SHP77 treated with DMSO at 0.1 percent for 48 hours (cell line): ENCODE measurements at places on chromosomes 3 and 15.

DNA sequence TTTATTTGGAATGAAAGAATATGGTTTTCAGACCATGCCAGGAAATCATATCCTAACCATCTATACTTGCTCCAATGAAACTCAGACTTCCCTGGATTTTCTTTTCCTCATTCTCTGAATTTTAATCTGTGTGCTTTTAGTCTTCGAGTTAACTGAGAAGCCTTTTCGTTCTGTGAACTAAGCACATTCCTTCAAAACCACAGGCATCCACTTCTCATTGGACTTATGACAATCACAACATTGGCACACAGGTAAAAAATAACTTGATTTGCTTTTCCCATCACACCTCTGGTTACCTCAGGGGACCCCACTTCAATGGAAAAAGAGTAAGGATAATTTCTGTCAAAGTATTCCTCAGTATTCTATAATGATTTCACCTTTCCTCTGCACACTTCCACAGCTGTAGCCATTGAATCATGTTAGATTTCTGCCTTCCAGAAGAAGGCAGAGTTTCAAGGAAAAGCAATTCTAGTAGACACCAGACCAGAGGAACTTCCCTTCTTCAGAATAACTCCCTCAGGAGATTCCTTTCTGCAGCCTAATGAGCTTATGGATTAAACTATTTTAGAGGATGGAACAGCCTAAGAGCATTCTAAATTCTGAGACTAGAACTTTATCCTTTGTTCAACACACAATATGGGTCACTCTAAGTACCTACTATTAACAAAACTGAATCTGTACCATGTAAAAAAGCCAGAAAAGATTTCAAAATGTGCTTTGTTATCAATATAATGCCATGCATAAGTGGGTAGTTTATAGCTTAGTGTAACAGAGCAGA lies 15.9 kb downstream of the COMMD2 start:
- no peak for DNase-seq

DNA sequence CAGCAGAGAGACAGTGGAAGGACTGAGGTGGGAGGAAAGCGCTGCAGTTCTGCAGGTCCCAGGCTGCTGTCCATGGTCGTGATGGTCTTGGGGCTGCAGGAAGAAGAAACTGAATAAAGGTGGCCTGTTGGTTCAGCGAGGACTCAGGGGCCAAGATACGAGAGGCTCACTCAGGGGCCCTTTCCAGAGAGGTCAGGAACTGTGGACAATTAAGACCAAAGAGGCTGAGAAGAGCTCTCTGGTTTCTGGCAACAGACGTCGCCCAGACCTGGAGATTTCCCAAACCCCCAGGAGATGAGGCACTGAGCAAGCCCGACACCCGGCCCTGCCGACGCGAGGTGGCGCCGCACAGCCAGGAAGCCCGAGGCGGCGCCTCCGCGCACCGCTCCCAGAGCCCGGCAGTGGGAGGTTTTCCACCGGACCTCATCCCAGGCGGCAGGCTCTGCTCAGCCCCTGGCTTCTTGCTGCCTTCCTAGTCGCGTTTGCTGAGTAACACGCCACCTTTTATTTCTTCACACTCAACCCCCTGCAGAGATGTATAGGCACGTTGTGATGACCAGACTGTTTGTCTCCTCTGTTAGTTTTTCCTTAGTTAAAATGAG lies 56.4 kb upstream of the ARRDC4 start:
- DNase-seq = peak; percentile 17

- no peak for DNase-seq
These were observed 759.4 kb downstream of the NSUN3 start for GRCh38 chr3:94822298-94822697.

- peak; percentile 52 for DNase-seq
These were observed 145.6 kb upstream of the TMCO5A start for GRCh38 chr15:37788767-37789396.

DNA sequence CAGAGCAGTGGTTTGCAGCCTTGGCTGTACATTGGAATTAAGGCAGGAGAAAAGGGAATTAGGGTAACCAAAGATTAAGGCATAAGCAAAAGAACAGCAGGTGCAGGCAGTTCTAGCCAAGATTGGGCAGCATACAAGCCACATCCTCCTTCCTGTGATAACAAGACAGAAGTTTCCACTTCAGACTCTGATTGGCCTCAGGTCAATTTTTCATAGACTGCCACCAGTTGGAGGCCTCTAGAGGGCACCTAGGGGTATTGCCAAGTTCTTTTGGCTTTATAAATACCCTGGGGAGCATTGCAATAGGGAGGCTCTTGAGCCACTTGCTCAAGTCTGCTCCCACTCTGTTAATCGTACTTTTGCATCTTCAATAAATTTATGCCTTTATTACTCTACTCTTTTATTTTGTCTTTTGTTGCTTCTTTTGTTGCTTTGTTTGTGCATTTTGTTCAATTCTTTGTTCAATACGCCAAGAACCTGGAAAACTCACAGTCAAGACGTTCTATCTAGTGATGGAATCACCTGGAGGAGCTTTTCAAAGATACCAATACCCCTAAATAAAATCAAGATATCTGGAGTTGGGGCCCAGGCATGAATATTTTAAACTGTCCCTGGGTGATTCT lies 32.2 kb upstream of the FMN1 start:
- DNase-seq = no peak

DNA sequence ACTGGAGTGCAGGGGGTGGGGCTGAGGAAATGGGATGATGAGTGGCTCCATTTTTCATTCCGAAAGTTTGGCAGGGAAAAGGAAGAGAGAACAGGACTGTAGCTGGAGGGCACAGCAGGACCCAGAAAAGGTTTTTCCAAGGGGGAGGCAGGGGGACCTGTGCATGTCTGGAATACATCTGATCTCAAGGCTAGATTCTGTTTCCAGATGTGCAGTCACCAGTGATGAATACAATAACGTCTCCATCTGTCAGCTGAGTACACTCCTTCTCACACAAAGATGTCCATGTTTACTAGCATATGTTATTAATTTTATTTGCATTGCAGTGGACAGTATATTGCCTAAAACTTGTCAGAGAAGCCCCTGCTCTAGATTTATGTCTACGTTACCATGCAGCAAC lies 39.9 kb upstream of the PRTG start:
- no peak for DNase-seq

- no peak for DNase-seq
These were observed 134.9 kb downstream of the MBNL1 start for GRCh38 chr3:152403632-152404066.

DNA sequence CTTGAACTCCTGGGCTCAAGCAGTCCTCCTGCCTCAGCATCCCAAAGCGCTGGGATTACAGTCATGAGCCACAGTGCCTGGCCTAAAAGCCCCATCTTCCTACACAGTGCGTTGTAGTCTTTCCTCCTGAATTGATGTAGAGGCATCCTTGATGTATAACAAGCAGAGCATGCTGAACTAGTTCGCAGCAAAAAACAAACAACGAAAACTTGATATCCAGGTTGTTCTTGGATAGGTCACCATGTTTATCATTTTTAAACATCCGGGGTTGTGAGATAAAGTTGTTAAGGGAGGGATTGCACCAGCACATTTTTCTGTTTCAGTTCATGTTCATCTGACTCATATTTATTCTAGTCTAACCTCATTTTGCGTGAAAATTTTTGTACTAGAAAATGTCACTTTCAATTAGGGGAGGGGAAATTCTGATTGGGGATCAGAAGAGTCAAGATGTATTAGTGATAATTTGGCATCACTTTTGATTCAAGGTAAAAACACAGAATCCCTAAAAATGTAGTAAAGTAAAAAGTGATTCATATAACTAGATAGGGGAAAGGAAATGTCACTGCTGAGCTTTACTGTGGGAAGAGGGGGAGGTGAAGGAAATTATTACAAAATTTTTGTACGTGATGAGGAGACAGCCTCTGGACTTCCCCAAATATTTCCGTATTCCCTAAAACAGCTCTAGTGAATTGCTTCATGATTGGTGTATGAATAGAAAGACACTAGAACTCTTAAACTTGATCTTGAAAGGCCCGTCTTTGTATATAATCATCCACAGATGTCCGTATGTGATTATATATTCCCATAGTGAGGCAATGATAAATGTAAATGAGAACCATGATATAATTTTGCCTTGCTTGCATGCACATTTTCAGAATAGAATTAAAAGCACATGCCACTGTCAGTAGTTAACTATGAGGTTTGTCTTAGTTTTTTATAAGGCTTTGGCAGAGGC lies 22.9 kb downstream of the RAB8B start:
- DNase-seq = no peak

GRCh38 chr3:129549805-129550204 lies 6.8 kb downstream of the H1-8 start:
- no peak for DNase-seq

- DNase-seq = no peak
These were observed 32.6 kb downstream of the PLCL2 start for GRCh38 chr3:16917256-16917935.

DNA sequence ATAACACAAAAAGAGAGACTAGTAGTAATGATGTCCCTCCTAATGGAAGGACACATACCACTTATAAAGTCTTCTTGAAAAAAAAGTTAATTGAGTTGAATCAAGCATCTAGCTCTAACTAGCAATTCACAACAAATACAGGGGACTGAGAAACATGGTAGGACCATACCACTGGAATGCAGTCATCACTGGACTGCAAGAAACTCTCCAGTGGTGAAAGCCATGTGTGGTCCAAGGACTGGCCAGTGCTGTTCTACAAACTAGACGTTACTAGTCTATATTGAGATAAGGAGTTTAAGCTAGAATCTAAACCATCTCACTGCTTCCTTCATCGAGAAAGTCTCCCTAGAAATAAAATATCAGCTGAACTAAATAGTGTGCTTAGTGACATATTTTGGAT lies 16.7 kb downstream of the FBN1 start:
- no peak for DNase-seq

DNA sequence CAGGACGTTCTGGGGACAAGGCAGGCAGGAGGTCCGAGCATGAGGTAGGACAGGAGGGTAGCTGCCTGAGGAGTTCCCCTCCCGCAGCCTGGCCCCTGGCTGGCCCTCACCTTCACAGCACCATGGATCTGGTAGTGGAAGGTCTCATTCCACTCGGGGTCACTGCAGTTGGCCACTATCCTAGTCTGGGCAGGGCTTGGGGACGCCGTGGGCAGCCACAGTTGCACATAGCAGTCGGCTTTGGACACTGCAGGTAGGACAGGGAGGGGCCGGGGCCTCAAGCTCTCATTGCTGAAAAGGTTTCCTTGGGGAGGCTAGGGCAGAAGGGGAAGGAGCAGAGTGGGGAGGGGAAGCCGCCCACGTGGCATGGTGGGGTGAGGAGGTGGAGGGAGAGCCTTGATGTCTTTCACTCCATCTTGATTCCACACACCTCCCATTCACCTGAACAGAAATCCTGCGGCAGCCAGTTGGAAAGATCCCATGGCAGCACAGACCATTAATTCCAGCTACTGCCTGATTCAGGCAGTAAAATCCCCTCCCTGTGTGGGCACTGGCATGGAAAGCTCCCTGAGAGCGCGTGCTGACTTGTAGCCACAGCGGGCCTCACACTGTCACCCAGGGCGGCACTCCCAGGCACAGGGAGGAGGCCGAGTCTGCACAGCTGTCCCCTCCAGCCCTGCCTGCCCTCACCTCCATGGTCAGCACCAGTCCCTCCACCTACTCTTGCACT lies 2.1 kb downstream of the PLA2G4F start:
- no peak for DNase-seq

GRCh38 chr3:106014518-106014917 lies 145.7 kb upstream of the CBLB start:
- DNase-seq = no peak
